HuH-7.5 (cell line): ENCODE measurements at places on chromosomes 6 and 20.

- DNase-seq = no peak
Measured at GRCh38 chr6:115817161-115817560, 243.5 kb downstream of the FRK start.

DNA sequence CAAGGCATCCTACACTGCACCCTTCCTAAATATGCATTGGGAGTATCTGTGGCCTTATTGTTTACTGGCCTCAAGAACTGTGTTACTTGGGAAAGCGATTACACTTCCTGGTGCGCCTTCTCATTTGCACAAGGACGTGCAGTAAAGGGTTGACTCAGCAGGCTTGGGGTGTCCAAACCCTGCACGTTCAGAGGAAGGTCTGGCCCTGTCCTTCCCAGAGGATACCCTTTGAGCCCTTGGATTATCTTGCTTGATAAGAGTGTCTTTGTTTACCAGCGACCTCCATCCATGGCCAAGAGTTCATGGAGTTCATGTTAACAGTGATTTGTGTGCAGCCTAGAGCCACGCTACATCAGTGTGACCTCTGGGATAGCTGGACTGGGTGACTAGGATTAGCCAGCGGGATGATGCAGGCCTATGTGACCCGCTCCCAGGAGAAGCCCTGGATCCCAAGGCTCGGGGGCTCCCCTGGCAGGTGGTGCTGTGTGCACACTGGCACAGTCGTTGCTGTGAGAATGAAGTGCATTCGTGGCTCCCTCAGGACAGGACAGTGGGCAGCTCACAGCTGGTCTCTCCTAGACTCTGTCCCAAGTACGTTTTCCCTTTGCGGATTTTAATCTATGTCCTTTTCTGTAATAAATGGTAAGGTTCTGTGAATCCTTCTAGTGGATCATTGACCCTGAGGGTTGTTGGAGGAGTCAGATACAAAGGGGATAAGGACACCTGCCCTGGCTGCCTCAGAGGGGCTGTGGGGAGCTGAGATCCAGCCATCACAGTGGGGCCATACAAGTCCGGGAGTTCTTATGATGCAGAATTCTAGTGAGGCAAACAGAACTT is 73.5 kb downstream of the TTLL2 start:
- DNase-seq = peak; percentile 70

GRCh38 chr6:75329703-75330102 is 45.1 kb upstream of the TMEM30A start:
- no peak for DNase-seq

- DNase-seq = no peak
Measured at GRCh38 chr20:4919047-4919704, 82.1 kb downstream of the SLC23A2 start.

GRCh38 chr20:45153752-45154151 is 20.9 kb upstream of the PI3 start:
- no peak for DNase-seq

GRCh38 chr20:12698817-12699216 is 310.0 kb upstream of the SPTLC3 start:
- no peak for DNase-seq

- no peak for DNase-seq
Measured at GRCh38 chr20:57244221-57244585, 22.2 kb downstream of the BMP7 start.

GRCh38 chr6:105771313-105771970 is 314.7 kb upstream of the PRDM1 start:
- DNase-seq = no peak

DNA sequence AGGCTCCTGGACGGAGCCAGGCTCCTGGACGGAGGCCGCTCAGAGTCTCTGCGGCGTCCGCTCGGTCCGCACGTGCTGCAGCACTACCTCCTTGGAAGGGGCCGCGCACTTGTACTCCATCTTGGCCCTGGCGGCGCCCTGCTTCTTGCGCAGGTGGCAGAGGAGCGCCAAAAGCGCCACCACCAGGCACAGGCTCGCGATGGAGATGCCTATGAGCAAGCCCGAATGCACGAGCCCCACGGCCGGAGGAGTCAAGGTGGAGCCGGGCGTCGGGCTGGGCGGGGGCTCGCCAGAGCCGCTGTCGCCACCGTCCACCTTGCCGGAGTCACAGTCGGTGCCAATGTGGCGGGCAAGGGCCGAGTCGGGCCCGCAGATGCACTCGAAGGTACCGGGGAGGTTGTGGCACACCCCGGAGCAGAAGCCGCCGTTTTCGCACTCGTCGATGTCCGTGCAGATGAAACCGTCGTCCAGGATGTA is 1.7 kb downstream of the THBD start:
- DNase-seq = no peak

DNA sequence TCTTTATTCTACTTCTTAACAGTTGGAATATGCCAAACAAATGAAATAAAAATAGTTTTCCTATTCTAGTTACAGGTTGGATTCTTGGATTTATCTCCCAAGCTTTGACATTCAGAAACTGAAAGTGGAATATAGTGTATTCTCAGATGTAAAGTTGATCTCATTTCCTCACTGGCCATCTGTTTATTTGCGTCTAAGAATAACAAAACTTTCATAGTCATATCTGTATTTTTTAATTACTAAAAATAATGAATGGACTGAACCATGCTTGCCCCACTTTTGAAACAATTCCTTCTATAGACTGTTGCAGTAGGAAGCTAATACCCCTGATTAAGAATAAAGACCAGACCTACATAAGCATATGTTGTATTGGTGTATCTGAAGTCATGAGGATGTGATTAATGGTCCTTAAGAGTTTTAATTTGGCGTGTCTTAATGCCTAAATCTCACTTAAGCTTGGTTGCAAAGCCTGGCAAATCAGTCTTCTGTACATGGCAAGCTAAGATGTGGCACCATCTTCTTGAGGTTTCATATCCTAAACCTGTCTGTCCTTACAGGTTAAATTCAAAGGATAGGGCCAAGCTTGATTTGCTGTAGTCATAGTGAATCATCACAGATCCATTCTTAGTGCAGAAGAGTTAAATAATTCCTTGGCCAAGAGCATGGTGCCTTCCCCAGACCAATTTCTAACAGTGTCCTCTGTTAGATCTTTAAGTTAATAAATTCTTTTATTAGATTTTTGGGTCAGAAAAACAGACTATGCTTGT is 58.9 kb downstream of the FOXO3 start:
- no peak for DNase-seq

DNA sequence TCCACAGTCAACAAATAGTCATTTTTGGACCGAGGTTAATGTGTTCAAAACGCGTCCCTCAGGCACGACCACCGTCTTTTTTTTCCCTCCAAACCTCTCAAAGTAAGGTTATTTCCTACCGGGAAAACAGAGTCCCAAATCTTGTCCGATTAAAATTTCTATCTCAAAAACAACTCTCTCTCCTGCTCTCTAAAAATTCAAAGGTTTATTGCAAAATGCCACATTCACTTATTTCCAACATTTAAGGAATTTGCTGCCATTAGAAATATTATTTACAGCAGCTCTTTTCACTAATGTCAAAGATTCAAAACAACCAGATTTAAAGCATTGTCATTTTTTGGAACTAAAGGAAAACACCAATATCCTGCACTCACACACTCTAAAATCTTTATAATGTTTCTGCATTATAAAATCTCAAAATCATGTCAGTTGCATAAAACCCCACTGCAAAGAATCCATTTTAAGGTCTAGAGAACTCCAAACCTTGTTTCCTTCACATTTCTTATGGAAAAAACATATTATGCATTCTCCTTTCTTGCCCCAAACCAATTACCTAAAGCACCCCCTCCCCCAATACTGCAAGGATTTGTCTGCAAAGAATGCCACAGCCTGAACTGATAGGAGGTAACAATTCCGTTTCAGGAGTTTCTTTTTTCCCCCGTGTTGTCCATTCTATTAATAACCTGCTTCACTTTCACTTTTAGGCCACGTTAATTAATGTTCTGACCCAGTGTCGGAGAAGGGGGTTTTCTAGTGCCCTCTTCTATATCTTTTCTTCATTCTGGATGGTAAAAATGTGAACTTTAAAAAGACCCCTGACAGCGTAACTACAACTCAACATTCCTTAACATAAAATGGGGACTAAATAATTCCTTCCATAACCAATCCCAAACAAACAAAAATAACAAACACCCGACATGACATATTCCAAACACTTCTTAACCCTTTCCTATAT is 1.4 kb downstream of the NRN1 start:
- DNase-seq = no peak

- no peak for DNase-seq
Measured at GRCh38 chr6:105628156-105628860, 225.4 kb upstream of the PREP start.

DNA sequence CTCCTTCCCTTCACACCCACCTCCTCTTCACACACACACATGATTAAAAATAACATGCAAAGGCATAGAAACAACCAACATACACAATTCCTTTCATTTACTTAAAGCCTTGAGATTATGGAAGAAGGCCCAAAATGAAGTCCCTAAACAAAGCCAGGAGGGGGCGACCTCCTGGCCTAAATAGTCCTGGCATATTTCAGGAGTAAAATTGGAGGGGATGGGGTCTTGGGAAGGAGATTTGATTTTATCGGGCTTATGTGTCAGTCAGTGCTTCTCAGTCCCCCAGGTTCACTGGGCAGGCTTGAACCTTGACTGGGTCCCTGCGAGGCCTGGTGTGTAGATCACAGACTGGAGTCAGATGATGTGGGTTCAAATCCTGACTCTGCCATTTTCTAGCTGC is 266.4 kb downstream of the SAMD5 start:
- no peak for DNase-seq

GRCh38 chr6:44959651-44960050 is 368.5 kb upstream of the RUNX2 start:
- DNase-seq = no peak

DNA sequence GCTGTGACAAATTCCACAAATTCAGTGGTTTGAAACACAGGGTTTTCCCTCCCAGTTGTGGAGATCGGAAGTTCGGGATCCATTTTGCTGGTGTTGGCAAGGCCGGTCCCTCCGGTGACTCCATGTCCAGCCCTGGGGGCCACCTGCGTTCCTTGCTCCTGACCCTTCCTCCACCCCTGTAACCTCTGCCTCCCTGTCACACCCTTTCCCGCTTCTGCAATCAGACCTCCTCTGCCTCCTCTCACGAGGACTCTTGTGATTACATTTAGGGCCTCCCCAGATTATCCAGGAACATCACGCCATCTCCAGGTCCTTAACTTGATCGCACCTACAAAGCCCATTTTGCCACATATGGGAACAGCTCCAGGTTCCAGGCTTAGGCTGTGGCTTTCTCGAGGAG is 12.5 kb downstream of the RPS6KA2 start:
- DNase-seq = no peak

- no peak for DNase-seq
Measured at GRCh38 chr6:20835315-20836010, 301.2 kb downstream of the CDKAL1 start.

DNA sequence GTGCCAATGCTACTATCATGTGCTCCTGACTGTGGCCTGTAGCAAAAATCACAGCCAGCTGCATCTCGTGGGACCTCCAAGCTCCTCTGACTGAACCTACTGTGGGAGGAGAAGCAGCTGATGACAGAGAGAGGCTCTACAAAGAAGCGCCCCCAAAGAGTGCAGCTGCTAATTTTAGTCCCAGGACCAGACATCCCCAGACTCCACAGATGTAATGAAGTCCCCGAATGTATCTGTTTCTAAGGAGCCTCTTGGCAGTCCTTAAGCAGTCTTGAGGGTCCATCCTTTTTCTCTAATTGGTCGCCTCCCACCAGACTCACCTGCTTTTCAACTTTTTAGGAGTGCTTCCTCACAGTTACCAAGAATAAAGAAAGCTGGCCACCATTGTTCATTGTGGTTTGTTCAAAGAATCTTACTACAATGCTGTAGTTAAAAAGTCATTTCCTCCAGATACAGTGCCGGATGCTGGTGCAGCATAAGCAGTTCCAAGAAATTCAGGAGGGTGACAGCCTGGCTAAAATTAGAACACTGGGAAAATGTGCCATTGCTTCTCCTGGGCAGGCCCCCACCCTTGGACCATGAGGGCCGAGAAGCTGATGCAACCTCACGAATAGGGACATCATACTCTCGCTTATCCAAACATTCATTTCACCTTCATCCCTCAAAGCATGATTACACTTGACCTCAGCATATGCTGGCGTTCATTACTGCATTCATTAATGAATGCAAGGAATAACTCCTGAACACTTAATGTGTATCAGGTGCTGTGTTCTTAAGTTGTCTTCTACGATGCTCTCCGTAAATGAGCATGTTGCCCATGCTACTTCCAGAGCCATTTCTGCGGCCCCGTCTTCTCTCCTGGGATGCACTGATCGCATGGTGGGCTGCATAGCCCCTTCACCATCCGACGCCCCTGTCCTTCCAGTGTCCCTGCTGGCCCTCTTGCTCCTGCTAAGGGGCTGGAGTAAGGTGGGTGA is 66.4 kb downstream of the LY86 start:
- DNase-seq = no peak

- DNase-seq = no peak
Measured at GRCh38 chr6:10555625-10556309, 34.6 kb downstream of the GCNT2 start.

GRCh38 chr20:51624157-51624731 is 81.7 kb upstream of the NFATC2 start:
- DNase-seq = peak; percentile 86

- no peak for DNase-seq
Measured at GRCh38 chr6:163249651-163250101, 164.8 kb upstream of the QKI start.

DNA sequence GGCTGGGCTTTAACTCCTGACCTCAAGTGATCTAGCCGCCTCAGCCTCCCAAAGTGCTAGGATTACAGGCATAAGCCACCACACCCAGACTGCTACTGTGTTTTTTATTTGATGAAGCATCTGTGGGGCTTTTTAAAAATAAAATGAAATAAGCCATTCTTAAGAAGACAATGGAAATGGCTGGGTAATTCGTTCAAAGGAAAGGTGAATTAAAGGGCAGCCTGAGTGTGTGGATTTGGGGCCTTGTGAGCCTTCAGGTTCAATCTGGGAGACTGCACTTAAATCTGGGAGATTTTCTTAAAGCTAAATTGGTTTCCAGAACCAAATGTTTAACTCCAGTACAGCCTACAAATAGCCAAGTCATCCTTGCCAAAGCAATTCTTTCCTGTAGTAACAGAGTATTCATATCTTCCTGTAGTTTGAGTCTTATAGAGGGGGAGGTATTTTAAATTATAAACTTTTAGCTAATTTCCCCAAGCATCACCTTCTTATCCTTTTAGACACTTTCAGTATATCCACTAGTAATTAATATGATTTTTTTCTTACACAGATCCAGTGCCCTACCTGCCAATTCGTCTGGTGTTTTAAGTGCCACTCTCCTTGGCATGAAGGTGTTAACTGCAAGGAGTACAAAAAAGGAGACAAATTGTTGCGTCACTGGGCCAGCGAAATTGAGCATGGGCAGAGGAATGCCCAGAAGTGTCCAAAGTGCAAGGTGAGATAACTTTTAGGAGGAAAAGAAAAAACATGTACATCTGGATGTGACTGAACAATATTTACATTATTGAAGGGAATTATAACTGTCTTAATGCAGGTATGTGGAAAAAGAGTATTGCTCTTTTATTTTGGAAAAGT is 95.4 kb downstream of the RNF217 start:
- DNase-seq = no peak

- DNase-seq = no peak
Measured at GRCh38 chr6:170280689-170281045, 10.2 kb downstream of the DLL1 start.

DNA sequence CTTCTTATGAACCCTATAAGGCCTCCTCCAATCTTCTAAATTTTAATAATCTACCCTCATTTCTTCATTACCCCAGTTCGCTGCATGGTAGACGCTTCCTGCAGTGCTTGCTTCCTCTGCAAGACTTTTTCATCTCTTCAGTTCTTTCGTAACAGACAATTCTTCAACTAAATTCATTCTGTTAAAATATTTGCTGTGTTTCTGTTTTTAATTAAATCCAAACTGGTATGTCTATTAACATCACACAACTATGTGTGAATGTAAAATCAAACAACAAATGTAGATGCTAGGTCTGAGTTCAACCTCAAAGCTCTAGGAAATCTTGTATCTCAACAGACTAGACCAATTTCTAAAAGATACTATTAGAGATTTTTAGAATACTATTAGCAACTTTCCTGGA is 199.3 kb downstream of the RNGTT start:
- no peak for DNase-seq
